ENCODE measurements at places on chromosomes 3 and 15.

DNA sequence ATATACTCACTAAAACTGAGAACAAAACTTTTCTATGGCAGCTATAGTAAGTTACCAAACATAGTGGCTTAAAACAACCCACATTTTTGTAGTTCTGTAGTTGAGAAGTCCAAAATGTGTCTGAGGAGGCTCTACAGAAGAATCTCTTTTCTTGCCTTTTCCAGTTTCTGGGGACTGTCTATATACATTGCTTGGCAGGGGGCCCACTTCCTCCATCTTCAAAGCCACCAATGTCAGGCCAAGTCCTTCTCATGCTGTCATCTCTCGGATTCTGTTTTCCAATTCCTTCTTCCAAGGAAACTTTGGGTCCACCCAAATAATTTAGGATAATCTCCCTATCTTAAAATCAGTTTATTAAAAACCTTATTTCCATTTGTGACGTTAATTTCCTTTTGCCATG, 92.7 kb downstream of the DLG1 start:
- no peak for DNase-seq

- DNase-seq: no peak
These were observed 808 bp downstream of the RBM6 start for GRCh38 chr3:49940667-49941249.

DNA sequence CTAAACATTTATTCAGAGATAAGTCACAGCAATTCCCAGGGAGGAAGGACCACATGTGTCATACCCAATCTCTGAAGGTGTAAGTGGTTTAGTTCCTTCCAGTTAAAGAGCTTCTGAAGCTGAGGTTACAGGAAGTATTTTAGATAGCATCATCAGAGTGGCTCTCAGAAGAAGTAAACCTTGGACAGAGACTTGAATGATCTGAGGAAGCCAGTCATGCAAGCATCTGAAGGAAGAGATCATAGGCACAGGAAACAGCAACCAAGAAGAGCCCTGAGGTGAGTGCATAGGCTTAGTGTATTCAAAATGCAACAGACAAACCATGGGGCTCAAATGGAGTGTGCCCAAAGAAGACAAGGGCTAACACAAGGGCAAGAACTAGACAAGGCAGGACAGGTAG, 210.3 kb downstream of the ULK4 start:
- DNase-seq: no peak

GRCh38 chr3:152737021-152737908, 97.7 kb upstream of the P2RY1 start:
- DNase-seq: no peak

DNA sequence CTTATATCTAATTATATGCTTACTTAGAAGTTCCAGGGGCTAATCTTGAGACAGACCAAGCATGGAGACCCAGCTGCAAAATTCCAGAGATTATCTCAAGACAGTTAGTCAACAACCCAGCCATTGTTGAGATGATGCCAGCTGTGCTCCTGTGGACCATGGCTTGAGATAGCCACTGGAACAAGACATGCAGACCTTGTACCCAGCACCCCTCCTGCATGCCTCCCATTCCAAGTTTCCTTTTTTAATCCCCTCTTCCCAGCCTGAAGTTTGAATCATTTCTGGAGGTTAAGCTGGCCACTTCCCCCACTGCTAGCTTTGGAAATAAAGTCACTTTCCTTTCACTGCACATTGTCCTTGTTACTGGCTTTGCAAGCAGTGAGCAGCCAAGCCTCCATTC, 53.8 kb downstream of the IMPG2 start:
- no peak for DNase-seq

GRCh38 chr15:92681141-92681631, 25.6 kb upstream of the FAM174B start:
- DNase-seq: no peak

DNA sequence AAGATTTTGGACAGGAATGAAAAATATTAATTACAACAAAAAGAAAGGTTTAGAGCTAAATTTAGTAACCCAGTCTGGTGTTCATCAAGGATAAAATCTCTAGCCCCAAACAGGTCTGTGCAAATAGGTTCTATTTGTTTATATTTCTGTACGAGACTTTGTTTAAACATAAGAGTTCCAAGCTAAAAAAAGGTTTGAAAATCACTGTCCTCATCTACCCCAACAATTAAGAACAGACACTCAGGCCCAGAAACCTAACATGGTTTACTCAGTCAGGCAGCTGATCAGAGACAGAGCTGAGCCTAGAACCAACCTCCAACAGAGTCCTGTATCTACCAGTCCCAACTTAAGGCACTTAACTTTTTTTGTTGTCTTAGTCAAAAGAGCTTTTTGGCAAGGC, 49.3 kb downstream of the SNX4 start:
- no peak for DNase-seq

GRCh38 chr3:139715166-139715565, 37.4 kb upstream of the NMNAT3 start:
- no peak for DNase-seq

DNA sequence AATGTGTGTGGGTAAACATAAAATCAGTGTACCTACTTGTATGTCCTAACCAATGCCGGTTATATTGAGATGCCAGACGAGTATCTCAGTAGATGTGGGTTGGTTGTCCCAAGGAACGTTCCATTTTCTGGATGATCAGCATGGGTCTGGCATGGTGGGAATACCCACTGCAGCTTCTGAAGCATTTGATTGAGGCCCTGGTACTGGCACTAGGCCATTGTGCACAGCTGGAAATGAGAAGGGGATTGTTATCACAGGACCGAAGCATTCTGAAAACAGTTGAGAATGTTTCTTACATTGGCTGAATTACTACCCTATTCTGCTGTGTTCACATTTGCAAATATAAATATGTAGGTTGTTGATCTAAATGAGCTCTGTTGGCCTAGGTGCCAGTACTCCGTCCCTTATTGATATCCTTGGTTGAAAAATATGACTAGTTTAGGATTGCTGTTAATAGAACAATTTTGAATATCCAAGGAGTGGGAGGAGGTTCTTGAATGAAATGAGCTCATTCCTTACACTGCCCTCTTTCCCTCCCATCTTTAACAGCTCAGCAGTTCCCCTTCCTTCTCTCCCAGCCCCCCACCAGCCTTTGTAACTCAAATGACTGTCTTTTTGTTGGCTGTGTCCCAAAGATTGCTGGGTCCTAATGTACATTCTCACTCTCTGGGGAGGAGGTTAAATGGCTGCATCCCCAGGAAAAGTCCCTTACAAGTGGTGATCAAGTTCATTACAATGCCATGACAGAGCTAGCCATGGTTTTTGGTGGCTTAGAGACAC, 293.3 kb upstream of the TPM1 start:
- DNase-seq: no peak

DNA sequence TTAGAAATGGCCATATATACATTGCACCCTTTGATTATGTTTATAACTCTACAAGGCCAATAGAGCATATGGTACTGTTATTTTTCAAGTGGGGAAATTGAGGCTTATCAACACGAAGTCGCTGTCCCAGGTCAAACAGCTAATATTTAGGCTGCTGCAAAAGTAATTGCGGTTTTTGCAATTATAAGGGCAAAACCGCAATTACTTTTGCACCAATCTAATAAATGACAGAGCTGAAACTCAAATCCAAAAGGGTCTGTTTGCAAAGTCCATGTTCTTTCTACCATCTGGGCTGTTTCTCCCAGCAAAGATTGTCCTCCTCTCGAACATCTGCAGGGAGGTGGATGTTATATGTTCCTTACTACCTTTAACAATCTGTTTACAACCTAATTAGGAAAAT, 147.2 kb downstream of the CADPS start:
- DNase-seq: no peak
